ENCODE measurements at places on chromosomes 3 and 15.

DNA sequence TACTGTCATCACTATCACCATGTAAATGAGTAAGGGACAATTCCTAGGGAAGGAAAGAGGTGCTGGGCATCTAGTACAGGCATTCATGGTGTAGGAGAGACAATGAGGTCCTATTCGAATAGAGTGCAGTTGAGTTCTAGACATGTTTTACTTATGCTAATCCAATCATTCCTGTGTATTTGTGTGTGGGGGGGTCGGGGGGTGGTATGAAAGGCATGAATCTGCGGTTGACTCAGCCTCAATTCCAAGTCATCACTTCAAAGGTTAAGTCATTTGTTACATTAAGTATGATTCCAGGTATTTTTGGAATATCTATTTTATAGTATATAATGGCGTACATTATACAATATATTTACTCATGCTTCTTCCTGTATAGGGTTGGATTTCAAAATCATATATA is 163.1 kb upstream of the GALNT15 start:
- DNase-seq = no peak

GRCh38 chr3:135106445-135106844 is 311.4 kb downstream of the EPHB1 start:
- peak; percentile 45 for DNase-seq

- DNase-seq = no peak
These were observed 16.7 kb downstream of the USP8 start for GRCh38 chr15:50440932-50441331.

DNA sequence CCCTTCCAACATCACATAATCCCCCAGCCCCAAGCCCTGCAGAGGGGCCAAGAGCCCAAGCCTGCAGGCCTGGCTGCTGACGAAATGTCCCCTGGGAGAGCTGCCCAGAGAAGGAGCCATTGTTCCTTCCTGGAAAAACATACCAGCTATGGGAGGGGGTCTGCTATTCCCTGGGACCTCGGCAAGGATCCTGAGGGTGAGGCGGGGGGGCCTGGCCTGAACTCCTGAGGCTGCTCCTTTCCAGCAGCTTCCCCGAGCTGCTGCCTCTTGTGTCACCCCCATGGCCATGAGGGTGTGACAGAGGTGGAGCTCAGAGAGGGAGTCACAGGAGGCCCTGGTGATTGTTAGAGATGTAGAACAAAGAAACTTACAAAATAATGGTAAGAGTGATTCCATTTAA is 12.9 kb downstream of the LOXL1 start:
- DNase-seq = no peak

- peak; percentile 74 for DNase-seq
These were observed 158.6 kb upstream of the NR2F2 start for GRCh38 chr15:96171853-96172296.

DNA sequence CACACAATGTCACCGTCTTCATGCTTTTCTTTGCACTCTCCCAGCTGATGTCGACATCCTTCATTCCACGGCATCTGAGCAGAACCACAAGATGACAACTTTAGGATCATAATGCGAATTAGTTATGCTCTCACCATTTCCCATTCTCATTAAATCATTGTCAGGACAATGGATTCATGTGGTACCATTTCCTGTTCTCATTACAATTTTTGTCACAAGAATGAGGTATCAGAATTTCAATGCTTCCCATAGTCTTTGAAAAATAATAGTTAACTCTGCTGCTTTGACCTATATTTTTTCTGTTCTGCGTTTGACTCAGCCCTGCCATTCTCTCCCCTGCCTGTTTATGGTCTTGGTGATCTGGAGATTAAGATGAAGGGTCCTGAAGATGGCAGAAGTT is 175.7 kb upstream of the MDFIC2 start:
- DNase-seq = no peak

- DNase-seq = no peak
These were observed 252.9 kb upstream of the CBLB start for GRCh38 chr3:106121491-106122289.

GRCh38 chr3:126501736-126502135 is 15.8 kb downstream of the UROC1 start:
- DNase-seq = peak; percentile 73

DNA sequence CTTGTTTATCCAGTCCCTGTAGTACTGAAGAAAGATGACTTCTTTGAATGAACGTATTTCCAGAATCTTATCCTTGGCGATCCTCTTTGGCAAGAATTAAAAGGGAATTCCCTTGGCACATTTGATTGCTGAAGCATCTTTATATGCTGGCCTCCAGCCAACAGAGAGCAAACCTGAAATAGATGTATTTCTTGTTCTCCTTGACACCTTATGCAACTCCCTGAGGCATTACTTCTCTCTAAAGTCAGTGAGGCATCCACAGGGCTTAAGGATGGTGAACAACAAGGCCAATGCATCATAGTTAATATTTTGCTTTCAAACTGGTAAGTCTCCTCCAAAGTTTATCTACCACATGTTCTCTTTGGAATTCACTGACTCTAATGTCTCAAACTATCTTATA is 450.9 kb upstream of the THRB start:
- no peak for DNase-seq

- no peak for DNase-seq
These were observed 65.9 kb upstream of the LCTL start for GRCh38 chr15:66631616-66632263.

All from left lobe of liver (tissue), 2 donors.